ENCODE measurements at places on chromosomes 1 and 21. TPM values are rescaled to one million over a fixed set of nuclear protein-coding genes. Genes with fewer than 3 reads are reported as not detected.

DNA sequence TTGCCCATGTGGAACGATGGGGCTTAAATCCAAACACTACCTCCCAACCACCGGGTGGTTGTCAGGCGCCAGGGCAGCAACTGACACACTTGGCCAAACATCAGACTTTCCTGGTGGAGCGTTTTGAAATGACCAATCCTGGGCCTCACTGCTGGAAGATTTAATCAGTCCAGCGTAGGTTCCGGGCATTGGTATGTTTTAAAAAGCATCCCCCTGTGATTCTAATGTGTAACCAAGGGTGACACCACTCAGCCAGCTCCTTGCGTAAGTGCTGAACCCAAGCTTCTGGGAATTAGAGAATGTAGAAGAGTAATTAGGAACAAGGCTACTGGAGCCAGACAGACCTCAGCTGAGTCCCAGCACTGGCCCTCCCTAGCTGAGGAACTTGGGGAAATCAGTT, 44.8 kb upstream of the KAZN start:
- no peak for DNase-seq

- DNase-seq: peak; percentile 84
Observed at GRCh38 chr1:220521778-220522177, 6.2 kb upstream of the MARK1 start.

GRCh38 chr21:33136847-33137502, 67.0 kb downstream of the OLIG1 start:
- DNase-seq: no peak

- no peak for DNase-seq
Observed at GRCh38 chr1:14568716-14569355, 29.6 kb upstream of the KAZN start.

DNA sequence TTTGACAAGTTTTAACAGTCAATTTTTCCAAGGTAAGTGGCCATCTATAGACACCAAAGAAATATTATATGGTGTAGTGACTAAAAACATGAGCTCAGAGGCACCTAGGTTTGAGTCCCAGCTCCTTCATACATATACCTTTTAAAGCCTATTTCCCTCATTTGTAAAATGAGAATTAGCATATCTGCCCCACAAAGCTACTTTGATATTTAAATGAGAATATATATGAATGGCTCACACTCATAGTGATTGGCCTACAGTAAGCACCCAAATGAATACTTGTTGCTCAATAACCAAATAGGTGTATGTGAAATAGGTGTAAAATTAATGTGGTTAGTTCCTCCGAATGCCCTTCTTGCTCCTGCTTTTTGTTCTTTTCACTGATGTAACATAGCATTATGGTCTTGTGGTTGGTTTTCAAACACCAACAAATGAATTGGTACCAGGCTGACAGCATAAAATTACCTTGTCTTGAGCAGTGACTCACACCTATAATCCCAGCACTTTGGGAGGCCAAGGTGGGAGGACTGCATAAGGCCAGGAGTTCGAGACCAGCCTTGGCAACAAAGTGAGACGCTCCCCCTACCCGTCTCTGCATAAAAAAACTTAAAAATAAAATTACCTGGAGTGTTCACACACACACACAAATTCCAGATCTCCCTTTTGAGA, 25.3 kb downstream of the CNIH4 start:
- peak; percentile 6 for DNase-seq

GRCh38 chr1:39216771-39217170, 12.3 kb downstream of the MACF1 start:
- no peak for DNase-seq

DNA sequence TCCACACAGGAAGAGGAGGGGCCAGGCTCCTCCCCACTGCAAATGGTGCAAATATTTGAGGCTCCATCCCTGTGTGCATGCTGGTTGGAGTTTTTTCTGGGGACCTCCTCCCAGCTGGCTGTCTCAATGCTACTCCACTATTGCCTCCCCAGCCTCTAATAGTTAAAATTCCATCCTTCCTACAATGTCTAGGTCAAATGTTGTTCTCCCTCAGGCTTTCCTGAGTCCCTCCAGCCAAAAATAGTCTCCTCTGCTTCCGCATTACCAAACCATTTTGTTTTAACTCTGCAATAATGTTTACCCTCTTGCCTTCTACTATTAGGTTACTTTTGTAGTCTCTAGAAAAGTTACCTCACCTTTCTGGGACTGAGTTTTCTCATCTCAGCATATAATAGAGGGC, 29.6 kb upstream of the FMO1 start:
- DNase-seq: no peak

DNA sequence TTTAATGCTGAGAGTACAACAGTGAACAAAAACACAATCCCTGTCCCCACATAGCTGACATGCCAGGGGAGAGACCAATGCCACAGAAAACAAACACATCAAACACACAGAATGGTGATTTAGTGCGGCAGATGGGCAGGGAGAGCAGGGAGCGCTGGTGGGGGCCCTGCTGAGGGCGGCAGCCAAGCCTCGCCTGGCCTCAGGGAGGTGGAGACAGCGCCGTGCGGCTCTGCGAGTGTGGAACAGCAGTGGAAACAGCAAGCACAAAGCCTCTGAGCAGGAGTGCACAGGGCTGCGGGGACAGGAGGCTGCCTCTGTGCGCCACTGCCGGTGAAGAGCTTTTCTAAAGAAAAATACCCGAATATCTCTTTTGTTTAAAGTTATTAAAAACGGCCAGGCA, 17.0 kb downstream of the MCM3AP start:
- no peak for DNase-seq

Gene CAPN9
- not detected for total RNA-seq

- peak; percentile 35 for DNase-seq
Observed at GRCh38 chr1:203425663-203425975, 50.0 kb upstream of the PRELP start.

GRCh38 chr1:209732725-209733124, 23.1 kb upstream of the TRAF3IP3 start:
- no peak for DNase-seq

Gene NBPF6
- not detected for total RNA-seq

GRCh38 chr1:160925652-160926244, 28.9 kb downstream of the ITLN2 start:
- no peak for DNase-seq

DNA sequence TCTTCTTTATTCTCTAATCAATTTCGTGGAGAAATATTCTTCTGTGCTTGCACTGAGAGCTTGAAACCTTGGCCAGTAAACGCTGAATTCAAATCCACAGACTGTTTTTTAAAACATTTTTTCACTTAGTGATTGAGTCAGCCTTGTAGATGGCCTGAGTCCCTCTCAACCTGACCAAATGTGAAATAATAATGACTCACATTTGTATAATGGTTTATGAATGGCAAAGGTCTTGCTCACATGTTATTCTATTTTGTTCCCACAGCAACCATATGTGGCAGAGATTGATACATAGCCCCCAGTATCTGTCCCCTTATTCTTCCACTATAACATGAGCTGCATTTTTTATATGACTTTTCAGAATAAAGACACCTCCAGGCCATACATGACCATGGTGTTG, 47.8 kb upstream of the CCDC190 start:
- DNase-seq: peak; percentile 95

DNA sequence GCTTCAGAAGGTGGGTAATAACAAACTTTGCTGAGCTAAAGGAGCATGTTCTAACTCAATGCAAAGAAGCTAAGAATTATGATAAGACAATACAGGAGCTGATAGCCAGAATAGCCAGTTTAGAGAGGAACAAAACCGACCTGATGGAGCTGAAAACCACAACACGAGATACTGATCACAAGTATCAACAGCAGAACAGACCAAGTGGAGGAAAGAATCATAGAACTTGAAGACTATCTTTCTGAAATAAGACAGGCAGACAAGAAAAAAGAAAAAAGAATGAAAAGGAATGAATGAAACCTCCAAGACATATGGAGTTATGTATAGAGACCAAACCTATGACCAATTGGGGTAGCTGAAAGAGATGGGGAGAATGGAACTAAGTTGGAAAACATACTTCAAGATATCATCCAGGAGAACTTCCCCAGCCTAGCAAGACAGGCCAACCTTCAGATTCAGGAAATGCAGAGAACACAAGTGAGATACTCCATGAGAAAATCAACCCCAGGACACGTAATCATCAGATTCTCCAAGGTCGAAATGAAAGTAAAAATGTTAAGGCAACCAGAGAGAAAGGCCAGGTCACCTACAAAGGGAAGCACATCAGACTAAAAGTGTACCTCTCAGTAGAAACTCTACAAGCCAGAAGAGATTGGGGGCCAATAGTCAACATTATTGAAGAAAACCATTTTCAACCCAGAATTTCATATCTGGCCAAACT, 20.5 kb downstream of the CD84 start:
- no peak for DNase-seq

All from bronchial epithelial cell (primary cell).